Left renal pelvis (tissue), 4 donors: ENCODE measurements at places on chromosomes 2 and 18.

GRCh38 chr2:31337197-31337596, 77.3 kb downstream of the XDH start:
- DNase-seq = no peak

DNA sequence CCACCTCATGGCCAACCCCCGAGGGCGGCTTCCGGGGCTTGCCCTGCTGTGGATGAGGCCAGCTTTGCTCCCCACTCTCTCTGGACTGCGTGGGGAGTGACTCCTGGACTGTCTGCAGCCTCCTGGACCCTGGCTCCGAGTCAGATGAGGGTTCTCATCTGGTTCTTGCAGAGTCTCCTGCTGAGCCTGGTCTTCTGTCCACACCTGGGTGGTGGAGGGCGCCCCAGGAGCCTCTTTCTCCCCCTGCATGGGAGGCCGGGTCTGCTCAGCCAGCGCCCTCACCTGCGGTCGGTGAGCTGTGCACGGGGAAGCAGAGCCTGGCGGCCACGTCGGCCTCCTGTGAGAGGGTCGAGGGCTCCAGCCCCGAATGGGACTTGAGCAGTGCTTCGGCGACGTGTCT, 78.3 kb downstream of the RTP5 start:
- no peak for DNase-seq

DNA sequence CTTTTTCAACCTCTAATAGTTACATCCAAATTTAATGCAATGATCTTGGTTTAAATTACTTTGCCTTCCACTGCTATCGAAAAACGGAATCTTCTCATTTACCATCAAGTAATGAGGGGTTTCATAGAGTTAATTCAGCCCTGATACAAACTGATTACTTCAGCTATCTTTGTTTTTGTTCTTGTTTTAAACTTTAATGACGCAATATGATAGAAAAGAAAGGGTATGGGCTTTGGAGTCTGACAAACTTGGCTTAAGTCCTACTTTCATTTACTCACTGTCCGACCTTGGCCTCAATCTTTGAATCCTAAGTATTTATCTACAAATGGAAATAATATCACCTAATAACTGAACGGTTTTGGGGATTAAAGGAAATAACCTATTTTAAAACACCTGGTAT, 16.1 kb downstream of the ADAM17 start:
- no peak for DNase-seq

GRCh38 chr2:9230051-9230802, 23.6 kb downstream of the ASAP2 start:
- DNase-seq = no peak
